Upper lobe of left lung (tissue), 6 donors: ENCODE measurements at places on chromosomes 1 and 21. TPM values are rescaled to one million over a fixed set of nuclear protein-coding genes. Genes with fewer than 3 reads are reported as not detected.
A peak's percentile ranks its signal among the peaks of the same experiment; 100 is the strongest.

GRCh38 chr1:64497088-64497883 is 27.4 kb downstream of the CACHD1 start:
- no peaks in the 10 kb centered on the region for H3K27me3 ChIP-seq
- H3K27ac ChIP-seq: no peak overlapping the region
- no peaks in the 10 kb centered on the region for H3K4me1 ChIP-seq
- DNase-seq: no peak

- H3K27me3 ChIP-seq: no peaks in the 10 kb centered on the region
- no peak for DNase-seq
- peaks cover 13% of the 10 kb centered on the region for H3K4me1 ChIP-seq
- H3K27ac ChIP-seq: no peak overlapping the region
- H3K36me3 ChIP-seq: no peaks in the 10 kb centered on the region
These were observed 6.2 kb upstream of the B3GALT2 start for GRCh38 chr1:193192586-193192985.

Gene GBP3
- 17.9 TPM for total RNA-seq

- H3K4me3 ChIP-seq: no peak overlapping the region
- H3K4me1 ChIP-seq: no peaks in the 10 kb centered on the region
These were observed 34.7 kb downstream of the LRRC8D start for GRCh38 chr1:89855413-89856123.

DNA sequence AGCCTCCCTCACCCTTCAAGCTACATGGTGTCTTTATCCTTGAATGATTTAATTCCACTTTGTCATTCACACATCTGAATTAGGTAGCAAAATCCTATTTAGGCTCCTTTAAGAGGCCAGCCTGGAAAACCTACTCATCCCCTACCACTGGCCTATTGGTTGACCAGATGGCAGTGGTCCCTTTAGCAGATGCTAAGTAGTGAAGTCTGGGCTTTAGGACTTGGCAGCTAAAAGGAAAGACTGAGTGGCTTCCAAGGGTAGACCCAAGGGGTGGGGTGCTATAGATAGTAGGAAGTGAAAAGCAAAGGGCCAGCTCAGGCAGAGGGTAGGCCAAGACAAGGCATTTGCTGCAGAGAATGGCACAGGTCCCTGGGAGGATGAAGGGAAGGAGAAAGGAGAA is 46.6 kb downstream of the KCNJ6 start:
- no peak overlapping the region for H3K27ac ChIP-seq
- H3K36me3 ChIP-seq: no peaks in the 10 kb centered on the region
- no peaks in the 10 kb centered on the region for H3K27me3 ChIP-seq
- H3K4me3 ChIP-seq: no peak overlapping the region

DNA sequence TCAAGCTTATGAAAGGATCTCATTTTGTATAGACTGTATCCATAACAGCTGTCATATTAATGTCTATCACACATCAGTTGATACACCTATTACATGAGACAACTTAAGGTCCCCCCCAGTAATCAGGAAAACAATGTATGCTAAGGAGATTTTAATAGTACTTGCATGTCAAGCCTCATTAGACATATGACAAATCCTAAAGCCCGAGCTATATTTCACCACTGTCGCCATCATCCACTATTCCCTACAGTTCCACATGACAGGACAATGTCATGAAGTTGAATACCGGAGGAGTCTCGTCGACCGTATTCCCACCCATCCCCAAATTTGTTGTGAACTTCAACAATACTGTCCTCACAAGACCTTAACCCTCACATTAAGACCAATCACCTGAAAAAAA is 3.4 kb downstream of the HMGN1 start:
- H3K27me3 ChIP-seq: no peaks in the 10 kb centered on the region
- peaks cover 15% of the 10 kb centered on the region for H3K36me3 ChIP-seq
- H3K4me3 ChIP-seq: no peak overlapping the region
- no peak overlapping the region for H3K27ac ChIP-seq

DNA sequence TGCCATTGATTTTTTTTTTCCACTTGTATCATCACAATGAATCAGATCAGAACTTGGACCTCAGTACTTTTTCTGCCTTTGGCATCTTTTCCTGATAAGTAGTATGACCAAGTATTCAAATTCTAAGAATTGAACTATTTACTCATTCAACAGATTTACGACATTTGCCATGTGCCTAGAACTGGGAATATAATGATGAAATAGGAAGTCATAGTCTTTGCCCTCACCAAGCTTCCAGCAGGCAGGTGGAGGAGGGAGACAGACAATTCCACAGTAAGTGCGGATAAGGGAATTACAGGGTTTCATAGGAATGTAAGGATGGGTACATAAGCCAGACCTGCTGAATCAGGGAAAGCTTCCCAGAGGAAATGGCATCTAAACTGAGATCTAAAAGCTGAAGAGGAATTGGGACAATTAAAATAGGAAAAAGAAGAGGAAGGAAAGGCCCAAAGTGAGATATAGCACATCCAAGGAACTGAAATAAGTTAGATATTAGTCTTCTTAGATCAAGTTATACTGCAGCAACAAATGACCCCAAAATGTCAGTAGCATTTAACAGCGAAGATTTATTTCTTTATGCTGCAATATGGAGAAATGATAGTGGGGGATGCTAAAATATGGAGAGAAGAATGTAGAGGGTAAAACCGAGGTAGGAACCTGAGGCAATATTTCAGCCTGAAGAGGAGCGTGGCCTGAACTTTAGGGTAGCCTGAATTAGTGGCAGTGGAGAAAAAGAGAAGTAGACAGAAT is 5.3 kb upstream of the DDX59 start:
- H3K27me3 ChIP-seq: no peaks in the 10 kb centered on the region
- peaks cover 5% of the 10 kb centered on the region for H3K4me1 ChIP-seq
- no peak for DNase-seq
- H3K36me3 ChIP-seq: no peaks in the 10 kb centered on the region

DNA sequence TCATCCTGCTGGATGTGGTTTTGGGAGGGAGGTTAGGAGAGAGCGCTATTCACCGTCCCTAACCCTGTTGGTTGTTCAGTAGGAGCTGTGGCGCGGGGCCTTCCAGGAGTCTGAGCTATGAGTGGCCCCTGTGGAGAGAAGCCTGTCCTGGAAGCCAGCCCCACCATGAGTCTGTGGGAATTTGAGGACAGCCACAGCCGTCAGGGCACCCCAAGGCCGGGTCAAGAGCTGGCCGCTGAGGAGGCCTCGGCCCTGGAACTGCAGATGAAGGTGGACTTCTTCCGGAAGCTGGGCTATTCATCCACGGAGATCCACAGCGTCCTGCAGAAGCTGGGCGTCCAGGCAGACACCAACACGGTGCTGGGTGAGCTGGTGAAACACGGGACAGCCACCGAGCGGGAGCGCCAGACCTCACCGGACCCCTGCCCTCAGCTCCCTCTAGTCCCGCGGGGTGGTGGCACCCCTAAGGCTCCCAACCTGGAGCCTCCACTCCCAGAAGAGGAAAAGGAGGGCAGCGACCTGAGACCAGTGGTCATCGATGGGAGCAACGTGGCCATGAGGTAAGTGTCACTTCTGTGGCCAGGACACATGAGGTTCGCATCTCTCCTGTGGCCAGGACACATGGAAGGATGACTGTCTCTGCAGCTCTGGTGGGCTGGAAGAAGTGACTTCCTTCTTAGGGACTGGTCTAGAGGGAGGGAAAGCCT is 1.2 kb downstream of the ZC3H12A start:
- H3K4me3 ChIP-seq: peak overlapping the region; percentile 81
- H3K27me3 ChIP-seq: no peaks in the 10 kb centered on the region
- H3K4me1 ChIP-seq: peaks cover 81% of the 10 kb centered on the region
- peak; percentile 67 for DNase-seq

DNA sequence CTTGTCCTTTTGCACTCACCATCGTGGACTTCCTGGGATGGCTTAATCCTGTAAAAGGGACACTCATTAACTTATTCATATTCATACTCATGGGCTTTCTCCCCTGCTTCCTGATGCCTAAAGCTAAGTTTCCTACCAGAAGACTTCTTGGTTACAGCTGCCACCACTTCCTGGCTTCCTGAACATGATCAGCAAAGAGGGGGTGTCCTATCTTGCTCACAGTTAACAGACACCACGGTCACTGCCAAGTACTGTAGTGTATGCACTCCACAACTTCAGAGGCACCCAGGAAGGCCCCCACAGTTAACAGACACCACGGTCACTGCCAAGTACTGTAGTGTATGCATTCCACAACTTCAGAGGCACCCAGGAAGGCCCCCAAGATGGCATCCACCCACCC is 177.8 kb downstream of the SIPA1L2 start:
- H3K27ac ChIP-seq: no peak overlapping the region
- H3K4me1 ChIP-seq: no peaks in the 10 kb centered on the region
- H3K36me3 ChIP-seq: no peaks in the 10 kb centered on the region
- H3K27me3 ChIP-seq: no peaks in the 10 kb centered on the region
- DNase-seq: no peak

GRCh38 chr1:236391008-236391407 is 3.1 kb upstream of the EDARADD start:
- H3K4me1 ChIP-seq: peaks cover 20% of the 10 kb centered on the region
- H3K27me3 ChIP-seq: peaks cover 8% of the 10 kb centered on the region
- DNase-seq: no peak
- H3K36me3 ChIP-seq: no peaks in the 10 kb centered on the region
- no peak overlapping the region for H3K27ac ChIP-seq
- H3K4me3 ChIP-seq: no peak overlapping the region

- H3K27me3 ChIP-seq: no peaks in the 10 kb centered on the region
- H3K4me1 ChIP-seq: no peaks in the 10 kb centered on the region
- no peak overlapping the region for H3K4me3 ChIP-seq
- no peak for DNase-seq
These were observed 90.1 kb upstream of the BCL10 start for GRCh38 chr1:85366391-85367170.

GRCh38 chr21:24955275-24955961 is 651.9 kb downstream of the MRPL39 start:
- H3K27ac ChIP-seq: no peak overlapping the region
- H3K36me3 ChIP-seq: no peaks in the 10 kb centered on the region
- no peak overlapping the region for H3K4me3 ChIP-seq
- no peaks in the 10 kb centered on the region for H3K4me1 ChIP-seq

Gene GABRD
- 8.2 TPM for total RNA-seq

- H3K4me1 ChIP-seq: peaks cover 74% of the 10 kb centered on the region
- DNase-seq: no peak
- no peak overlapping the region for H3K4me3 ChIP-seq
- no peak overlapping the region for H3K27ac ChIP-seq
- H3K27me3 ChIP-seq: no peaks in the 10 kb centered on the region
These were observed 8.9 kb upstream of the ADORA3 start for GRCh38 chr1:111512132-111512889.

DNA sequence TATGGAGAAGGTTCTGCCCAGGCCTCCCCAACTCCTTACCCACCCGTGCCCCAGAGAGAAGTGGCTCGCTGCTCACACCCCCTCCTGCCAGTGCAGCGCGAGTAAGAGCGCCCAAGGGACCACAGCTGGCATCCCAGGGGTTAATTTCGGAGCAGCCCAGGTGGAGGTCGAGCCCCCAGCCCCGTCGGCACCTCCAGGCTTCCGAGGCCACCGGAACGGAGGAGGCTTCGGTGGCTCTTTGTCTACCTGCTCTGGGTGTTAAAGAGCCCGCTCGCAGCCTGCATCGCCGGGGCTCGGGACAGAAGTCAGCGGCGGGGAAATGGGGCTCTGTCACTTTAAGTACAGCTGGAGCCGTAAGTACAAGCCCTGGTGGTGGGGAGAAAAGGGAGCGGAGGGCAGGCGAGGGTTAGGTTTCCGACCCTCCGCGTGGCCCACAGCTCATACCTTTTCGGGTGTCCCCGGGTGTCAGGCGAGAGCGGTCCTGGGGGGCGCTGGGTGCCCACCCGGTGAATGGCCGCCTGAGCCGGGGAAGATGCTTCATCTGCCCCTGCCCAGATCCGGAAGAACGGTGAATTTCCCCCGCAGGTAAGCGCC is 89.4 kb upstream of the IPO9 start:
- peak overlapping the region; percentile 75 for H3K27ac ChIP-seq
- no peaks in the 10 kb centered on the region for H3K27me3 ChIP-seq
- H3K36me3 ChIP-seq: no peaks in the 10 kb centered on the region
- peaks cover 18% of the 10 kb centered on the region for H3K4me1 ChIP-seq
- H3K4me3 ChIP-seq: peak overlapping the region; percentile 55
- DNase-seq: peak; percentile 85

Gene KIAA1614
- total RNA-seq: 11.9 TPM

Gene OR6N1
- total RNA-seq: 0.46 TPM

Gene IGSF9
- total RNA-seq: 1.0 TPM

DNA sequence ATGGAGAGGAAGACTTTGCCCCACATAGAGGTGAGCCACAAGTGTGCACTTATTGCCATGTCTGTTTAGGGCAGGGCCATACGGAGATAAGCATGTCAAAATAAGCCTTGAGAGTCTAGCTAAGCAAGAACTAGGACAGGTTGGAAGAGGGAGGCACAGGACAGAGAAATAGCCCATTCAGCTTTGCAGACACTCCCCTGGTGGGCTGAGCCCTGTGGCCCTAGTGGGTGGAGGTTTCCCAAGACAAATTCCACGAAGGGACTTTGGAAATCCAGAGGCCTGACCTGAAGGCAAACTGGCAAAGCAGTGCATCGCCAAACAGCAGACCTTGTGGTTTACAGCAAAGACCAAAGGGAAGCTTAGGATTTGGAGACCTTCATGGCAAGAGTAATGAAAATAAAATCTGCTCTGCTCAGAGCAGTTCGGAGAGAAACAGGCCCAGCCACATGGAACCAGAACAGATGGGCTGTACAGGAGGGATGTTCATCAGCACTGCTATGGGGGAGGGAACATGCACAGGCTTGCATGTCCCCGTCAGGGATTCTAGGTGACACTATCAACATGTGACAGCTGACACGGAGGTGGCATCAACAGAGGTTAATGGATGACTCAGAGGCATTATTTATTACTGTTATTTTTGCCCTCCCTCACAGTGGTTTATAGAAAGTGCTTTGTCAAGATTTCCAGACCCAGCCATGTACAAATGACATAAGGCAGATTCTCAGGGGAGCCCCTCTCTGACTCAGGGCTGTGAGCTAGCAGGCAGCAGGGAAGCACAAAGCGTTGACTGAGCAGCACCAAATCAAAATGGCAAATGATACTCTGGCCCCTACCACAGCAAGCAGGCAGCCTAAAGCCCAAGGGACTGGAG is 90.1 kb upstream of the IRF2BP2 start:
- H3K4me3 ChIP-seq: no peak overlapping the region
- H3K36me3 ChIP-seq: no peaks in the 10 kb centered on the region
- DNase-seq: no peak
- H3K27me3 ChIP-seq: no peaks in the 10 kb centered on the region
- no peak overlapping the region for H3K27ac ChIP-seq
- no peaks in the 10 kb centered on the region for H3K4me1 ChIP-seq

Gene GPR3
- total RNA-seq: 0.54 TPM

DNA sequence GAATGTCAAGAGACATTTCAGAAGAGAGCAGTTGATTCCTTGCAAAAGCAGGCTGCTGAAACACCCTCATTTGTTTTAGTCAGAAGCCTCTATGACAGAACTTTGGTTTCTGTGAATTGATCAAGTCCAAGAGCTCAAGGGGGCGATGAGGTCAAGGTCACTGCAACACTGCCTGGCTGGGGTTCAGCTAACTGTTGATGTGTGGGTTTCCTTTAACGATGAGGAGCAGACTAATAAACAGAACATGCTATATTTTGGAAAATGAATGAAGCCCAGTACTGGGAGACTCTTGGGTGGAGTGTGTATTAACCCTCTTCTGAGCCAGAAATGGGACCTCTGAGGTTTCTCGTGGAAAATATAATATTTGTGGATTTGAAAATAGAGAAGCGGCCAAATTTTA is 109.3 kb downstream of the ZC3H11B start:
- no peaks in the 10 kb centered on the region for H3K4me1 ChIP-seq
- H3K27me3 ChIP-seq: no peaks in the 10 kb centered on the region
- no peak overlapping the region for H3K27ac ChIP-seq
- no peaks in the 10 kb centered on the region for H3K36me3 ChIP-seq
- no peak for DNase-seq
- no peak overlapping the region for H3K4me3 ChIP-seq

GRCh38 chr1:180101411-180101810 is 53.3 kb upstream of the QSOX1 start:
- no peak overlapping the region for H3K27ac ChIP-seq
- no peak for DNase-seq
- no peaks in the 10 kb centered on the region for H3K4me1 ChIP-seq
- peaks cover 8% of the 10 kb centered on the region for H3K36me3 ChIP-seq
- H3K27me3 ChIP-seq: no peaks in the 10 kb centered on the region
